ENCODE measurements at places on chromosomes 11 and 22.

GRCh38 chr11:26333906-26334305 is 2.0 kb downstream of the ANO3 start:
- H3K36me3 ChIP-seq, result no peaks in the 10 kb centered on the region
- no peak for DNase-seq
- peaks cover 15% of the 10 kb centered on the region for H3K27me3 ChIP-seq
- H3K4me3 ChIP-seq, result no peak overlapping the region
- no peak overlapping the region for H3K27ac ChIP-seq

DNA sequence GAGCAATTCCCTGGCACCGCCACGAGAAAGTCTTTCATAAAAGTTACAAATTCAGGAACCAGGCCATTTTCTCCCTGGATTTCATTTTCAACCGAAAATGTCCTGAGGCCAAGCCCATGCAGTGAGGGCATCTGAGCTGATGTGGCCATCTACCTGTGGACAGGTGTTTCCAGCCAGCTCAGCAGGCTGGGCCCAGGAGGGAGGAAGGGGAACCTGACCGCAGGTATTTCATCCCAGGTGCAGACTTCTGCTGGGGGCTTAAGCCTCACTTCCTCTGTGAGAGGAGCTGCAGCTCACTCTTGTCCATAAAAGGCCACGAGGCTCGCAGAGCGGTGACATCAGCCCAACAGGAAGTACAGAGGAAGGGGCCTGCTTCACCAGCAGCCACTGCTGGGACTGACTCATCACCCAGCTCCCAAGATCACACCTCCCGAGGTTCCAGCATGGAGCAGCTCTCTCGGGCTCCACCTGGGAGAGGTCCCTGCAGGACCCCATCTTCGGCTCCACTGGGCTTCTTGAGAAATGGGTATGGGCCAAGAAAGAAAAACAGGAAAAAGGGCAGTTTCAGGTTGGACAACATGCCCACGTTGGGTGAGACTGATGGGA is 56.4 kb downstream of the MYH9 start:
- H3K27me3 ChIP-seq, result no peaks in the 10 kb centered on the region
- peaks cover 88% of the 10 kb centered on the region for H3K4me1 ChIP-seq
- peak overlapping the region; percentile 90 for H3K4me3 ChIP-seq
- peaks cover 62% of the 10 kb centered on the region for H3K36me3 ChIP-seq
- DNase-seq, result peak; percentile 73

GRCh38 chr11:8814923-8815240 is 96.1 kb upstream of the AKIP1 start:
- H3K4me1 ChIP-seq, result peaks cover 10% of the 10 kb centered on the region
- DNase-seq, result no peak
- no peak overlapping the region for H3K4me3 ChIP-seq
- H3K27ac ChIP-seq, result no peak overlapping the region

DNA sequence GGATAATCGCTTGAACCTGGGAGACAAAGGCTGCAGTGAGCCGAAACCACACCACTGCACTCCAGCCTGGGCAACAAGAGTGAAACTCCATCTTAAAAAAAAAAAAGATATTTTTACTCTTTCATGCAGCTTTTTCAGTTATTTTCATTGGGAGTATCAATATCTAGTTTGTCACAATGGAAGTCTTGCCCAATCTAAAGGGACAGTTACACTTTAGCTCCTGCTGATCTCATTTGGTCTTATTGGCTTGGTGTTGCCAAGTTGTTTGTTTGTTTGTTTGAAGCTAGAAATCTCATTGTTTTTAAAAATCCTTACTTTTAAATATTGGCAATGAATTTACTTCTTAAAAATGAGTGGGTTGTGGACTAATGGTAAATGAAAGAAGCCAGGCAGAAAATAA is 24.7 kb downstream of the CEP295 start:
- H3K4me1 ChIP-seq, result peaks cover 11% of the 10 kb centered on the region
- DNase-seq, result no peak
- H3K36me3 ChIP-seq, result peaks cover 56% of the 10 kb centered on the region
- no peak overlapping the region for H3K27ac ChIP-seq
- H3K4me3 ChIP-seq, result no peak overlapping the region

DNA sequence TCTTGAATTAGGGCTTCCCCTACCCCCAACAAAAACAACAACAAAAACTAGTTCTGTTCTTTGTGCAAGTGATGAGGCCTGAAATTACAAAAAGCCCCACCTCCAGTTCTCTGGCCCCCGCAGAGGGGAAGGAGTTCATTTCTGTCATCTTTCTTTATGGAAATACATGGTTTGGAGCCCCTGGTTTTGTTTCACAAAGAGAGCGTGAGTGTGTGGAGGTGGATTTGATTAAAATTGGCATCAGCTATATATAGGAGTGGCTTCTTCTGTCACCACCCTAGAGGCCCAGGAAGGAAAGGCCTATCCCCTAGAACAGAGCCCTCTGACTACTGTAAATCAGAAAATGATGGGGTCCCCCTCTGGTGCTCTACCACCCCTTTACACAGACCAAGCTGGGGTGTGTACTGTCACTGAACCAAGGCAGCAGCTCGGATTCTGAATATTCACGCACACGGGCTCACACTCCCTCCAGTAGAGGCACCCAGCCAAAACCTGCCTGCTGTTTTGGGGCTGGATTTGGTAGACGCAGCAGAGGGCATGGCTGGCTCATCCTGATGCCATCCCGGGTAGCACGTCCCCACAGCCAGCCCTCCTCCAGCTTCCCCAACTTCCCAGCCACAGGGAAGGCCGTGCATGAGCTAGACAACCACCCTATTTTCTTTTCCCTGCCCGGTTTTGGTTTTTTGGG is 19.4 kb downstream of the RCOR2 start:
- no peak overlapping the region for H3K27ac ChIP-seq
- DNase-seq, result no peak
- peaks cover 47% of the 10 kb centered on the region for H3K36me3 ChIP-seq
- peaks cover 18% of the 10 kb centered on the region for H3K4me1 ChIP-seq

DNA sequence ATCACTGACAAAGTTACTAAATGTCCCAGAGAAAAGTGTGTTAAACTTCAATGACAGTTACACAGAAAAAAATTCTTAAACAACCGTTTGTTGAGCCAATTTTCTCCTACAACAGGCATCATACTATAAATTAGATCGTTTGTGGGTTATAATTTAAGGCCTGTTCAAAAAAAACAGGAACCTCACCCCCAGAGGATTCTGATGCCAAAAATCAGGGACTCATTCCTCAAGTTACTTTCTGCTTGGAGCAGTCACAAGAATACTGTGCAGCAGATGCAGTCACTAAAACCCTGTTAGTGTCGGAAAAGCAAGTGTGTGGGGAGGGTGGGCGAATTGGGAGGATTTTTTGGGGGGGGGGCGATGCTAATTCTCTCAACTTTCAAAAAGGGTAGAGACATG is 657 bp downstream of the CWC15 start:
- peak overlapping the region; percentile 100 for H3K27ac ChIP-seq
- DNase-seq, result no peak
- no peaks in the 10 kb centered on the region for H3K27me3 ChIP-seq
- H3K36me3 ChIP-seq, result peaks cover 25% of the 10 kb centered on the region
- peak overlapping the region; percentile 100 for H3K4me3 ChIP-seq

- H3K36me3 ChIP-seq, result peaks cover 3% of the 10 kb centered on the region
- H3K4me1 ChIP-seq, result peaks cover 2% of the 10 kb centered on the region
- no peak overlapping the region for H3K27ac ChIP-seq
- no peak overlapping the region for H3K4me3 ChIP-seq
Measured at GRCh38 chr11:94806419-94806818, 38.3 kb downstream of the AMOTL1 start.
